ENCODE measurements at places on chromosomes 2 and 18.

DNA sequence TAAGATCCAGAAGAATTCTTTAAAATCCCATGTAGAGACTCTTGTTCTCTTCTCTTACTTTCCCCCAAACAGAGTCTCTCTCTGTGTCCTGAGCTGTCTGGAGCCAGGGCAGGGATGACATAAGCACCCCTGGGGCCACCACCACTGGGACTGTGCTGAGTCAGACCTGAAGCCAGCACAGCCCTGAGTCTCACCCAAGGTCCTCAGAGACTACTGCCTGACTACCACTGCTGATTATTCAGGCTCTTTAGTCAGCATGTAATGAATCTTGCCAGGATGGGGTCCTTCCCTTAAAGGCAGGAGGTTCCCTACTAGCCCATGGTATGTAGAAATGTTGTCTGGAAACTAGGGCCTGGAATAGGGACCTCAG is 34.9 kb upstream of the DYNC1I2 start:
- peak; percentile 40 for DNase-seq

- no peak for DNase-seq
These were observed 49.7 kb upstream of the ZNF516 start for GRCh38 chr18:76544511-76545345.

GRCh38 chr18:62651276-62652056 is 63.9 kb upstream of the PHLPP1 start:
- DNase-seq: no peak

DNA sequence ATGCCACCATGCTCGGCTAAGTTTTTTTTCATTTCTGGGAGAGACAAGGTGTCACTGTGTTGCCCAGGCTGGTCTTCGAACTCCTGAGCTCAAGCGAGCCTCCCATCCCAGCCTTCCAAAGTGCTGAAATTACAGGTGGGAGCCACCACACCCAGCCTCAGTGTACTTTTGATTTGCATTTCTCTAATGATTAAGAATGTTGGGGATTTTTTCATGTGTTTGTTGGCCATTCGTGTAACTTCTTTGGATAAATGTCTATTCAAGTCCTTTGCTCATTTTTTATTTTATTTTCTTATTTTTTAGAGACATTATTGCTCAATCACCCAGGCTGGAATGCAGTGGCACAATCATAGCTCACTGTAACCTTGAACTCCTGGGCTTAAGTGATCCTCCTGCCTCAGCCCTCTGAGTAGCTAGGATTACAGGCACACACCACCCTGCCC is 73.1 kb downstream of the TMEM185B start:
- peak; percentile 37 for DNase-seq

DNA sequence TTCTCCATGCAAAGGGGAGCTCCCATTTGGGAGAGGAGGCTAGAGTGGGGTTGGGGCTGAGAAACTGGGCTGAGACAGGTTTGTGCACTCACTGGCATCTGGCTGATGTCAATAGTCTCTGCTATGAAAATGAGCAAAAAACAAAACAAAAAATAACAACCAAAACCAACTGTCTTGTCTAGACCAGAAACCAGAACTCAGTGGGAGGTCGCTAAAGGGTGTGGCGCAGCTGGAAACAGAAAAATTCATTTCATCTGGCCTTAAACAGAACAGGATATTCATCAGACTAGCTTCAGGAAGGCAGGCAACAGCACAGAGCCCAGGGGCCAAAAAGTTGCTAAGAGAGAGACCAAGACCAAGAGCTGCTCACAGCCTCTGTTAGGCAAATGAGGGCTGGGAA is 126.1 kb downstream of the THNSL2 start:
- no peak for DNase-seq

- DNase-seq: no peak
These were observed 128.7 kb downstream of the RNF144A start for GRCh38 chr2:7045601-7046590.

- DNase-seq: no peak
These were observed 2.5 kb downstream of the SPOPL start for GRCh38 chr2:138504092-138504491.

DNA sequence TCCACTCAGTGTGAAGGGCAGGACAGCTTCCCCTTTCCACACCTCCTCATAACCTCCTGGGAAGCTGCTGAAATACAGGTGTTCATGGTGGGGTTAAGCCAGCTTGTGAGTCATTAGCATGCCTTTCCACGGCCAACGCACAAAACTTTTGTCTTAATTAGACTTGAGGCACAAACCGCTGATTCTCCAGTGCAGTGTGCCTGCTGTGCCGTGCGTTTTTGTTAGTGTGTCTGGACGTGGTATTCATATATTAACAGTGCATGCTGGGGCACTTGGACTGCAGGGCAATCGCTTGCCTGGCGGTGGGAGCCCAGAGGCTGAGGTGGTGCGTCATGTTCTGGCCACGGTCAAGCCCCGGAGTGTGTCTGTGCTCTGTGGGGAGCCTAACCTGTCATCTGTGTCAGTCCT is 156.2 kb downstream of the SH3RF3 start:
- peak; percentile 57 for DNase-seq

DNA sequence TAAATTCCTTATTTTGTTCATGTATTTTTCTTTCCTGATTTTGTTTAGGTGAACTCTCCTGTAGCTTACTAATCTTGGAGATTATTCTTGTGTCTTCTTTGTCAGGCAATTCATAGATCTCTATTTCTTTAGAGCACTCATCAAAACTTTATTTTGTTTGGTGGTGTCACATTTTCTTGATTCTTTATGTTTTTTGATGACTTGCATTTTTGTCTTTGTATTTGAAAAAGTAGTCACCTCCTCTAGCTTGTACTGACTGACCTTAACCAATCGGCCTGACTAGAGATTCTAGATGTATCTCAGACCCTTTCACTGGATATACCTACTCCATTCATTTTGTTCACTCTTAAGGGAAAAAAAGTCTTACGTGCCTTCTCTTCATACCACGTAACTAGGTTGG is 986.3 kb upstream of the LRRTM1 start:
- no peak for DNase-seq

DNA sequence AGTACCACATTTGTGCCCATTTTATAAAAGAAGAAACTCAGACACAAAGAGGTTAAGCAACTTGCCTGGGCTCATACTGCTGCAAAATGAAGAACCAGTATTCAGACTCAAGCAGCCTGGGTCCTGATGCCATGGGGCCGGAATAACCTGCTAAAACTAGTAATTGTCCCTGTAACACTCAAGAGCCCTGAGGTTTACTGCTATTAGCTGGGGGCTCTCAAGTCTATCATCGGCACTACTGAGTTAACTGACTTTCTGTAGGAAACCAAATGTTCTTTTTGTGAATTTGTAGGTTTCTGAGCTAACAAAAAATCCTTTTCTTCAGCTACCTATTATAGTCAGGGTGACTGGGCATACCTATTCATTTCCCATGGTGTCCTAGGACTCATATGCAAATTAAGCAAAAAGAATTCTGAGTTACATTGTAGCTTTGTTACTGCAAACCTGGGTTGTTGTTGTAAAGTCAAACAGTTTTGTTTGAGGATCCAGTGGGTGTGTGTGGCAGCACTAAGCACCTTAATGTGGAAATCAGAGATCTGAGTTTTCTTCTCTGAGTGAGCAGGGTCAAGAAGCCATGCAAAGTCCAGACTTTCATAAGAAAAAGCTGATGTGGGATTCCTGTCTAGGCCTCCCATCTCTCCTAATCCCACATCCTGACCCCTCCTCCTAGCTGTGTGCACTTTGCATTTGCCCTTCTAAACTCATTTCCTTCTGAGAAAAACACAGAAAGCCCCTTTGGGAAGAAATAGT is 72.4 kb upstream of the TNP1 start:
- no peak for DNase-seq

GRCh38 chr2:30588994-30589393 is 141.9 kb downstream of the LCLAT1 start:
- DNase-seq: peak; percentile 17

GRCh38 chr18:48732767-48733424 is 194.1 kb downstream of the CTIF start:
- DNase-seq: no peak

DNA sequence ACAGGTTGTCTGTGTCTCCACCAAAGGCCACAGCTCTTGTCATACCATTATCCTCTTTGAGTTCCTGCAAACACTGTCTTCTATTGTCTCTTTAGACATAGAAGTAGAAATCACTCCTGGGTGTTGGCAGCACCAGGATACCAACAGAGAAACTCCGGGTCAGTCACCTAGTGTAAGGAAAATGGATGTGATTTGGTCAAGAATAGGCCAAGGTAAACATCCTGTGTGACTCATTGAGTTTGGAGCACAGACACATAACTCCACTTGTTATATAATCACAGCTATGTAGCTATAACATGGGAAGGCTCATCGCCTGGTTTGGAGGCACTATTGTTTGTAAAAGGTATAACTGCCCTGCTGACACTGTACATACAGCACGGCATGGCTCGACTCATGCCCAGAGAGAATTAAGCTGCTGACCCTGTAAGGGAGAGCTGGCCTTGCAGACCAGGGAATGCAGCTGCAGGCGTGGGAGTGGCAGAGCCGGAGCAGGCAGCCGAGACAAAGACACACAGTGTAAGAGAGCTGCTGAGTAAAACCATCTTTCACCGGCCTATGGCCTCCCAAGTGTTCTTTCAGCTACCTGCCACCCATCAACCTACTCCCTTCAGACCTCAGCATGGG is 3.4 kb upstream of the TXNL1 start:
- peak; percentile 68 for DNase-seq

GRCh38 chr2:142127248-142127647 is 3.6 kb downstream of the LRP1B start:
- DNase-seq: no peak

DNA sequence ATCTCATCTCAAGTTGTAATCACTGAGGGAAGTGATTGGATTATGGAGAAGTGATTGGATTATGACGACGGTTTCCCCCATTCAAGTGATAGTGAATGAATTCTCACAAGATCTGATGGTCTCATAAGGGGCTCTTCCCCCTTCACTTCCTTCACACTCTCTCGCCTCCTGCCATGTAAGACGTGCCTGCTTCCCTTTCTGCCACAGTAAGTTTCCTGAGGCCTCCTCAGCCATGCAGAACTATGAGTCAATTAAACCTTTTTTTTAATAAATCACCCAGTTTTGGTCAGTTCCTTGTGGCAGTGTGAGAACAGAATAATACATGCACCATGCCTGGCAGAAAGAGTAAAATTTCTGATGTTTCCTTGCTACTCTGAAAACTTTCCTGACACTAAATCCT is 36.6 kb downstream of the CEP68 start:
- DNase-seq: no peak

DNA sequence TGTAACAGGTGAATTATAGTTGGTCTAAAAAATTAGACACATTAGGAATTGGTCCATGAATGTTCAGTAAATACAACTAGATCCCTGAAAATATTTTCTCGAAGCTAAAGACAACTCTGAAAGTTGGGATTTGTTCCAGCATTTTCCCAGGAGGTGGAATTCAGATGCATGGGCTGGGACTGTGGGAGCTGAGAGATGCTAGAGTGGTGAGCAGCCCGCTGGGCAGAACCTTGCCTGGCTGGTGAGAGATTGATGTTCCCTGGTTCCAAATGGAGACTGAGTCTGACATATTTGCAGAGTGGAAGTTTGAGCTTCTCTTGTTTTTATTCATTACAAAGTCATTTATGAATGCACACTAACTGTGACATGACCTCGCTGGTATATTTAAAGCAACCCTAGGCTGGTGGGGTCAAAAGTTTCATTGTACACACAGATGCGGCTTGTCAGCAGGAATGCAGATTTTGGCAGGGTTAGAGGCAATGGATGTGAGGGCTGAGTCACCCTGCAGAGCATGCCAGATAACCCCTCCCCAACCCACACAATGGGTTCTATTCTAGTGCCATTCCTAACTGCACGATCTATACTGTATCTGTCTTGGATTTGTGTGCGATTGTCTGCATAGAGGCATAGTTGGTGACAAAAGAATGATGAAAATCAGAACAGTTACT is 23.5 kb upstream of the TMEM178A start:
- peak; percentile 63 for DNase-seq

GRCh38 chr2:98936353-98937351 is 627 bp upstream of the CRACDL start:
- DNase-seq: no peak

GRCh38 chr2:232439758-232440135 is 16.2 kb upstream of the ALPI start:
- no peak for DNase-seq

- no peak for DNase-seq
These were observed 61.1 kb downstream of the VWC2L start for GRCh38 chr2:214471990-214472389.

Data from choroid plexus epithelial cell (primary cell).